ENCODE measurements at places on chromosomes 6 and 20.
A peak's percentile ranks its signal among the peaks of the same experiment; 100 is the strongest.

- no peak for DNase-seq
Measured at GRCh38 chr20:48308232-48308781, 519.5 kb downstream of the PREX1 start.

- no peak for DNase-seq
Measured at GRCh38 chr6:56938649-56939191, 16.2 kb upstream of the BEND6 start.

- no peak for DNase-seq
Measured at GRCh38 chr20:45059022-45059728, 41.8 kb downstream of the KCNS1 start.

GRCh38 chr20:18436847-18437246 lies 30.0 kb downstream of the DZANK1 start:
- DNase-seq: no peak

- no peak for DNase-seq
Measured at GRCh38 chr20:39089797-39090196, 127.7 kb downstream of the DHX35 start.

- no peak for DNase-seq
Measured at GRCh38 chr6:10355115-10355702, 59.7 kb downstream of the TFAP2A start.

- DNase-seq: no peak
Measured at GRCh38 chr6:145372671-145373151, 362.6 kb downstream of the EPM2A start.

DNA sequence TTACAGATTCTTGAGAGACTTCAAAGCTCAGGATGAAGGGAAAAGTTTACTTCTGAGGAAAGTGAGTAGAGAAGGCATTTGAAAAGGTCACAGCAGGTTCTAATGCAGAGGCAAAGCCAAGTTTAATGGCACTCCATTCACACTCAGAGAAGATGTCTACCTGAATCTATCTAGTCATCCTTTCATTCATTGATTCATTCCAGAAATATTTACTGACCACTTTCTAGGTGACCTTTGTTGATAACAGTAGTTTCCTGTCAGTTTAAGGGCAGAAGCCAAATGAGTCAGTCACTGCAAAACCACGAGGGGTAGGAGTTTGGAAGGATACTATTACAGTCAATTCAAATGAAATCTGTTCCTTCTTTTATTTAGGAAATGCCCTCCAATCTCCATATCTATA lies 30.8 kb downstream of the FBXO5 start:
- no peak for DNase-seq

GRCh38 chr20:18624948-18625347 lies 37.1 kb downstream of the DTD1 start:
- no peak for DNase-seq

- peak; percentile 29 for DNase-seq
Measured at GRCh38 chr6:137217801-137218472, 1.2 kb downstream of the IFNGR1 start.

DNA sequence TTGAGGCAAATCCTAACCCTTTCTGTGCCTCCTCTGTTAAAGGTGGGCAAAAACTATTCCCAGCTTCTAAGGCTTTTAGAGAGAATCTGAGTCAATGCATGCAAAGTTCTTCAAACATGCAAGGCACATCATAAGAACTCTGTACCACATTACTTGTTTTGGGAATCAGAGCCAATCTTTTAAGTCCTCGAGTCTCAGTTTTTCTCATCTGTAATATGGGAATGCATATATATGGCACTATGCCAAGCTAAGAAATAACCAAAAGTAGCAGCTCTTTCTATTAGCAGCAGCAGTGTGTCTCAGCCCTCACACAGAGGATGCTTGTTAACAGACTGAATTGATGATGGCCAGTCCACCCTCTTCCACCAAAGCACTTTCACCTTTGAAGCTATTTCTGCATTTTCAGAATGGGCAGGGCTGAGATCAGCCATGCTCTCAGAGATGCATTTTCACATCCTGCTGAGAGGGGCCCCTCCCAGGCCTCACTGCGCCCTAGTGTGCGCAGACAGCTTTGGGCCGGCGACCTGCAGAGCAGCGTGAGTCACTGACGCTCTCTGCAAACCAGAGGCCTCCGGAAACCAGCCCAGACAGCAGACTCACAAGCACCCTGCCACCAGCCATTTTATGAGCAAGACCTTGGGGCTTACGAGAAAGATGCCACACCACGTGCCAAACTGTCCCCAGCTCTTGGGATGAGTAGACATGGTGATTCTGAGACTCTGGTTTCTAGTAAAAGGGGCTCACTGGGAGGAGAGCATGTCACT lies 138.0 kb downstream of the NFATC2 start:
- DNase-seq: no peak

GRCh38 chr20:50834599-50835005 lies 39.7 kb downstream of the BCAS4 start:
- no peak for DNase-seq

DNA sequence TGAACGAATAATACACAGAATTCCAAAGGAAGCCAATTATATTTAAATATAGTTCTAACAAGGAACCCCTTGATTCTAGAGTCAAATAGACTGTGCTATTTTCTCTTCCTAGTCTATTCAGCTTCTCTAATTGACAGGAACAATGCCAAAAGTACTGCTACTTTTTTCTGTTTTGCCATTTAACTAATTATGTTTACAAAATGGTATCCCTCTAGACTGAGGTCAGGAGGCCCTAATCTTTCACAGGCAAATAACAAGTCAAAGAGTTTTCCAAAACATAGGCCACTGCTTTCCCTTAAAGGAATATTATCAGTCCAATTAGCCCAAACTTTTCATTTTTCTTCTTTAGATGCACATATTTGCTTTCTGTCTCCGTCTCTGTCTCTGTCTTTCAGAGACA lies 539.3 kb downstream of the RFPL4B start:
- no peak for DNase-seq

GRCh38 chr6:147441751-147442150 lies 66.7 kb upstream of the SAMD5 start:
- no peak for DNase-seq

- DNase-seq: no peak
Measured at GRCh38 chr6:75409928-75410327, 83.7 kb downstream of the FILIP1 start.

- no peak for DNase-seq
Measured at GRCh38 chr6:17839513-17840223, 132.9 kb upstream of the NUP153 start.

DNA sequence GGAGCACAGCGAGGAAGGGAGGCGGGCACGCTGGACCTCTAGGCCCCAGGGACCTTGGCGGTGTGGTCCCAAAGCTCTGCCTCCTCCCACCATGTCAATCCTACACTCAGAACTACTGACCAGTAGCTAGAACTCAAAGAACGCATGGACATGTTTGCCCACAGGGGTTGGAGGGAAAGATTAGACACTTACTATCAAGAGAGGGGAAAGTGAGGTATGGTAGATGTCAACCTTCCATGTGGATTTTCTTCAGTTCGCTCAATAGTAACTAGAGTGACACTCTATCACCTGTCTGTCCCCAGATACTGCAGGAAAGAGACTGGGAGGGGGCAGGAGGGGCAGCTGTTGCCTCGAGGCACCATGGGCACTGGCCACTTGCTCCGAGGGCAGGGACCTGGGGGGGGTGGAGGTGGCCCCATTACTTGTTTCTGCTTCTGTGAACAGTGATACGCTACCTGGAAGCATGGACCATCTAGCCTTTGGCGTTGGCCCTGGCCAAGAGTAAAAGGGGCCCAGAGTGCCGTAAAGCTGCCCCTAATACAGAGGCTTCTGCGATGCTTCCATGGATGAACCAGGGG lies 912 bp upstream of the DIDO1 start:
- DNase-seq: no peak

GRCh38 chr6:63496361-63496804 lies 75.9 kb upstream of the LOC128125822 start:
- no peak for DNase-seq

Data from CMK (cell line).